NCI-H460 (cell line): ENCODE measurements at places on chromosomes 6 and 20.

GRCh38 chr6:2353412-2354137 lies 108.2 kb upstream of the GMDS start:
- peak; percentile 65 for DNase-seq

- DNase-seq = no peak
These were observed 115.3 kb upstream of the ECI2 start for GRCh38 chr6:4250645-4251044.

GRCh38 chr6:157535340-157536222 lies 154.6 kb downstream of the ZDHHC14 start:
- no peak for DNase-seq

- no peak for DNase-seq
These were observed 36.7 kb upstream of the ZSCAN9 start for GRCh38 chr6:28188111-28188979.

DNA sequence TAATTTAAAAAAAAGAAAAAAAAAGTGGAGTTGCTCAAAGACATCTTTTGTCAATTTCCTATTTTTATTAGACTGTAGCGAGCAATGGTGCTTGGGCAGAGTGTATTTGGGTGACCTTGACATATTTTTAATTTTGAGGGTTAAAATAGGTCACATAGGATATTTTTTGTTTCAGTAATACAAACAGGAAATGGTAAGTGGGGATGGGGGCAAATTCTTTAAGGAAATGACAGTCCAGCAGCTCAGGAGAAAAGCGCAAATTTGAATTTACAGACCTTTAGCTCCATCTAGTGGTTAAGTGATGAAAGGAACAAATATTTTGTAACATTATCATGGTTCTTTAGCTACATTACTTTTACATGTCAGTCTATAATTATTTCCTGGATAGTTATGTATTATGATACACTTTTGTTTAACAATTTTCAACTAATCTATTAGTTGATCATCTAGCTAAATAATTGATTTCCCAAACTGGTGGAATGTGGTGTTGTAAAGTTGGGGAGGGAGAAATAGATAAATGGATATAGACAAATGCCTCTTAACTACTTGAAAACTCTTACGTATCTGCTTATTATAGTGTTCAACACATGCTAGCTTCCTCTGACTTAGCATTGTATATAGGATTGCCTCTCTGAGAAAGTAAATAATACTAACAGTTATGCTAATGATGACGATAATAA lies 10.0 kb downstream of the CITED2 start:
- no peak for DNase-seq

GRCh38 chr6:118161343-118161742 lies 254.3 kb downstream of the SLC35F1 start:
- DNase-seq = no peak

DNA sequence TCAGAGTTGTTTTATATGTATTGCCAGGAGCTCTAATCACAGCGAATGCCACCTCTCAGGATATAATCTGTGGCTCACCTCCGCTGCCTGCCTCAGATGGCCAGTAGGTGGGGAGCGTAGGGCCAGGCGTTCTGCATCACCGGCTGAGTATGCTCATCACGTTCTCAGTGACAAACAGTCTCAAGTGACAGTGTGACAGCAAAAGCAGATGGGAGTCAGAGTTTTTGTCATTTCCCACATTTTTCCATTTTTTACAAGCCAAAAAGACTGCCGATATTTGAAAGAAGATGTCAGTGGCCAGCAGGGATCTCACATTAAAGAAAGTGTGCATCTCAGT lies 208.7 kb downstream of the ALDH8A1 start:
- DNase-seq = no peak

- no peak for DNase-seq
These were observed 509.9 kb upstream of the ID4 start for GRCh38 chr6:19327241-19327640.

DNA sequence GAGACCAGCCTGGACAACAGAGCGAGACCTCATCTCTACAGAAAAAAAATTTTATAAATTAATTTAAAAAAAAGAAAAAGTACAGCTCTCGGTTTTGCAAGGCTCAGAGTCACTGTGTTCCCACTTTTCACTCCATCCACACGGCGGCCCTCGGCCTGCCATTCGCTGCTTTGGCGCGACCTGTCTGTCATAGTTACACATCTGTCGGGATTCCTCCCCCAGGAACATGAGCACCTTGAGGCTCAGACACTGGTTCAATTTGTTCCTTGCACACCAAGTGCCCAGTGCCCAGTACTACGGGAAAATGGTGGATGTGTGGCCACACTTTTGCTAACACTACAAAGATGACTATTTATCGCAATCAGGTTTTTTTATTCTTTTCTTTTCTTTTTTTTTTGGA lies 8.4 kb downstream of the CTSZ start:
- no peak for DNase-seq
